NCI-H526 treated with DMSO at 0.1 percent for 48 hours (cell line): ENCODE measurements at places on chromosomes 2 and 18.
A peak's percentile ranks its signal among the peaks of the same experiment; 100 is the strongest.

DNA sequence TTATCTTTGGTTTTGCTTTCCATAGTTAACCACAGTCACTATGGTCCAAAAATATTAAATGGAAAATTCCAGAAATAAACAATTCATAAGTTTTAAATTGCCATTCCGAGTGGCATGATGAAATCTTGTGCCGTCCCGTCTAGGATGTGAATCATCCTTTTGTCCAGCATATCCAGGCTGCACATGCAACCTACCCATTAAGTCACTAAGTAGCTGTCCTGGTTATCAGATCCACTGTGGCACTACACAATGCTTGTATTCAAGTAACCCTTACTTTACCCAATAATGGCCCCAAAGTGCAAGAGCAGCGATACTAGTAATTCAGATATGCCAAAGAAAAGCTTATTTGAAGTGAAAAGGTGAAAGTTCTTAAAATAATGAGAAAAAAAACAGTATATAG is 10.7 kb downstream of the USP34 start:
- DNase-seq = no peak

DNA sequence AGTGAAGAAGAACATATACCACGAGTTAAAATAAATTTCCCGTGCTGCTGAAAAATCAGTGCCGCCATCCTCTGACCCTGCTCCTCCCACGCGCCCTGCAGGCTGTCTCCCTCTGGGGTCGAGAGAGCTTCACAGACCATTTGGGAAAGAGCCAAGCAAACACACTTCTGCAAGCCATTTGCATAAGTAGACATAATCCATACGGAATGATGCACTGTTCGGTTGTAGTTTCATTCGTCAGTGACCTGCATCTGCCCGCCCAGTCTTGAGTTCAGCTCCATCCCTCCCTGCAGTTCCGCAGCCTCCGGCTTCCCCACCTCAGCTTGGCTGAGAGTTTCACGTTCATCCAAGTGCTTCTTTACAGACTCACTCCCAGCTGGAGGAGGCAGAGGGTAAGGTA is 69.6 kb downstream of the TRAPPC12 start:
- DNase-seq = peak; percentile 13

GRCh38 chr18:7532942-7533341 is 34.2 kb upstream of the PTPRM start:
- DNase-seq = no peak

DNA sequence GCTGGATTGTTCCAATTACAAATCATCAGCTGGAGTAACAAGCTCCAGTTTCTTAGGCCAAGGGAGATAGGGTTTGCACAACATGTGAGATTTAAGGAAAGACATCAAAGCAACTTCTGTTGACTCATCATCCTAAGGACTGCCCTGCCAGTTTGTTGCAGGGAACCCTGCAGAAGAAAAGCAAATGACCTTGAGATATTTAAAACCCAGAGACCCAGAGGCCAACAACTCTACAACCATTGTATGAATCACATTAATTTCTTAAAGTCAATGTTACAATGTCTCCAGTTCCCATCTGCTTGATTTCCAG is 491.8 kb upstream of the ACVR2A start:
- no peak for DNase-seq
